ENCODE measurements at places on chromosomes 7 and 10.

DNA sequence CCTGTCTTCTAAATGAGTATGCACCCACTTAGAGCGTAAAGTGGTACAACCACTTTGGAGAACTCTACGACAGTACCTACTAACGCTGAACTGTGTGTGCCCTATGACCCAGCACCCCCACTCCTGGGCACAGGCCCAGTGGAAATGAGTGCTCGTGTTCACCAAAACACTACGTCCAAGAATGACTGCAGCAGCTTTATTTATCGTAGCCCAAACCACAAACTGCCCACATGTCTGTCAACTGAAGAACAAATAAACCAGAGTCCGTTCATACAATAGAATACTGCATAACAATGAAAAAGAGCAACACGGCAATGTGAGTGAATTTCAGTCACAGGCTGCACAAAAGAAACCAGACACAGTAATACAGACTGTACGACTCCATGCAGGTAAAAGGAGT lies 35.4 kb downstream of the TLL2 start:
- DNase-seq: no peak

- no peak for DNase-seq
Measured at GRCh38 chr10:5550621-5551530, 26.1 kb downstream of the CALML3 start.

GRCh38 chr7:155584763-155585531 lies 38.6 kb upstream of the CNPY1 start:
- DNase-seq: peak; percentile 50

DNA sequence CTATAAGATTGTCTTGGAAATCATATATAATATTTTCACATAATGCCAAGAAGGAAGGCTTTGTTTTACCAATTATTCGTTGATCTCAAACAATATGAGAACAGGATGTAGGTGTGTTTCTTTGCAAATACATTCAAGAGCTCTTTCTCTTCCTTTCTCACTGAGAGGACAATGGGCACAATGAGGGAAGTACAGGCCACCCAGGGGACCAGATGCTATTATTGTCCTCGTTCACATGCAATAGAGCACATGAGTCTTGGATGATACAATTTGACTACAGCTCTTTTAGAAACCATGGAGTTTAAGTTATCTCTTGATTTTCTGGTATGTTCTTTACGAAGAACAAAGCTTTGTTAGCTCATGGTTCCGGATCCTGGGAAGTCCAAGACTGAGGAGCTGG lies 323.7 kb upstream of the KLF6 start:
- DNase-seq: no peak

GRCh38 chr7:100157334-100158228 lies 942 bp downstream of the TRAPPC14 start:
- DNase-seq: no peak

GRCh38 chr10:124742413-124743190 lies 1.6 kb downstream of the FAM53B start:
- peak; percentile 45 for DNase-seq

- no peak for DNase-seq
Measured at GRCh38 chr10:73796766-73797165, 11.4 kb downstream of the ZSWIM8 start.

- DNase-seq: no peak
Measured at GRCh38 chr7:27189295-27189996, 4.4 kb upstream of the HOXA11 start.

DNA sequence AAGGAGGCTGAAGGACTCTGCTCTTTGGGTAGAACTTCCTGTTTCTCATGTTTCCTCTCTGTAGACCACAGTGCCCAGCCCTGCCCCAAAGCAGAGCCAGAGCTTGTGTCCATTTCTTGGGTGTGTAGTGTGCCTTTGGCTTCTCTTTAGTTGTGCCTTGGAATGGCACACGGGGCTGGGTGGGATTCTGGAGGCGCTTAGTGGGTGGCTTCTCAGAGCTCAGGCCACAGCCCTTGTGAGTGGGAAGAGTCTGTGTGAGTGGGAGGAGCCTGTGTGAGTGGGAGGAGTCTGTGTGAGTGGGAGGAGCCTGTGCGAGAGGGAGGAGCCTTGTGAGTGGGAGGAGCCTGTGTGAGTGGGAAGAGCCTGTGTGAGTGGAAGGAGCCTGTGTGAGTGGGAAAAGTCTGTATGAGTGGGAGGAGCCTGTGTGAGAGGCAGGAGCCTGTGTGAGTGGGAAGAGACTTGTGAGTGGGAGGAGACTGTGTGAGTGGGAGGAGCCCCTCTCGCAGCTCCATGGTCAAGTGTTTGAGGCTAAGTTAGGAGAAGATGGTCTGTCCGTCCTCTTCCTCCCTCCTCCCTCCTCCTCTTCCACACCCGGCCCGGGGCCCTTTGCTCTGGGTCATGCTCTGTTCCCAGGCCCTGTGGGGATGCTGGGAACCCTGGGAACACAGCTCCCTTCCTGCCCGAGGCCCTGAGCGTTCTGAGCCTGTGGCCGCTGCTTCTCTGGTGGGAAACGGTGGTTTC lies 153.0 kb downstream of the GRK5 start:
- no peak for DNase-seq

DNA sequence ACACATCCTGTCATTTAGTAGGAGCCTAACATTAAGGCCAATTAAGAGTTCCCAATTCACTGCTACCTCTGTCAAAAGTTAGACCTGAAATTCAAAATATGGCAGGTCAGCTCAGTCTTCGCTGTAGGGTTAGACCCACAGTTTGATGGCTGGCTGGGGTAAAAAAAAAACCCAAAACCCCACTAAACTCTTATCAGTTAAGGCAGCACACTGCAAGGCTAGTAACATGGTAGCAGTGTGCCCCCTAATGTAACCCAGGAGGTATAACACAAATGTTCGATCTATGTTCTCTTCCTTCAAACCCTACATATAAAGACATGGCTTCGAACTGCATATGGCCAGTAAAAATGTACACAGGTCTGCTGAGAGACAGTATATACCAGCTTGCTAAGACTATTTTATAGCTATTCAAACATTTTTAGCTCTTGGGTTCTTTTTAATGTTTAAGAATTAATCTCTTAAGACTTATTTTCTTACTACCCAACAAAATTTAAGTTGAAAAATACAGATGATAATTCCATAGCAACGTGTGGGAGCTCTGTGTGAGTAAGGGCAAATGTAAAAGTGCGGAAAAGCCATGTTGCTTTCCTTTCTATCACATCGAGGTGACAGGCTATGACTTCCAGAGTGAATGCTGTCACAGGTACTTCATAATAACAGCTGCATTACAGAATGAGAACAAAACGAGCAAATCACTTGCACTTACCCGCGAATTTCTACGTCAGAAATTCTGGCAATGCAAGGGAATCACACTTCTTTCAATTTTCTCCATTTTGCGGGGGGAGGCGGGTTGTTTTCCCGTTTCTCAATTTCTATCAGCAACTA lies 168.4 kb upstream of the IMMP2L start:
- peak; percentile 28 for DNase-seq

GRCh38 chr7:42550706-42551470 lies 313.9 kb upstream of the GLI3 start:
- peak; percentile 45 for DNase-seq

DNA sequence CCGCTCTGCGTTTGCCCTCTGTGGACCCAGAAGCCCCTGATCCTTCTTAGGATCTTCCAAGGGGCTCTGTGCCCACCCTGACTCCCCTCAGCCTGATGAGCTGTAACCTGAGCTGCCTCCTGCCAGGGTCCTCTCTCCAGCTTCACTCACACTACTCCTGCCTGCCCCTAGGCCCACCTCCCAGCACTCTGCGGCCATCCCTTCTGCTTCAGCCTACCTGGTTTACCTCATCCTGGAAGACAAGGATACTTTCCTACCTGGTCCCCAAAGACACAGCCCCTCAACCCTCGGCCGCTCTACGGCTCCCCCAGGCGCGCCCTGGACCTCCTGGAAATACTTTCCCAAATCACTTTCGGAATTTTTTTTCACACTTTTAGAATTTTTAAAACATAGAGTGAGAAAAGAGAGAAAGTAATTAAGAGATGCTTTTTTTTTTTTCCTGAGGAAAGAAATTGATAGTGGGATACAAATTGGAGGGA lies 6.4 kb upstream of the ZNF862 start:
- no peak for DNase-seq

DNA sequence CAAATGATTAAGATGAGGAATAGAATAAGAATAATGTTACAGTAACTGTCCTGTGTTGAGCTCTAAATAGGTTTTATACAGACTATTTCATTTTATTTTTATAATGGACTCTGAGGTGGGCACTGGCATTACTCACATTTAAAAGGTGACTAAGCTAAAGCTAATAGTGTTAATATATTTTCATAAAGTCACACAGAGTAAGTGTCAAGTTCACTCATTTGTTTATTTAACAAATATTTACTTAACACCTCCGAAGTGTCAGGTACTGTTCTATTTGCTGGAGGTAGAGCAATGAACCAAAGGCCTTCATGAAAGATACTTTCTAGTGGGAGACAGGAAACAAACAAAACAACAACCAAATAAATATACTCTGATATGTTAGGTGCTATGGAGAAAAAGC lies 44.0 kb downstream of the ASB4 start:
- no peak for DNase-seq

DNA sequence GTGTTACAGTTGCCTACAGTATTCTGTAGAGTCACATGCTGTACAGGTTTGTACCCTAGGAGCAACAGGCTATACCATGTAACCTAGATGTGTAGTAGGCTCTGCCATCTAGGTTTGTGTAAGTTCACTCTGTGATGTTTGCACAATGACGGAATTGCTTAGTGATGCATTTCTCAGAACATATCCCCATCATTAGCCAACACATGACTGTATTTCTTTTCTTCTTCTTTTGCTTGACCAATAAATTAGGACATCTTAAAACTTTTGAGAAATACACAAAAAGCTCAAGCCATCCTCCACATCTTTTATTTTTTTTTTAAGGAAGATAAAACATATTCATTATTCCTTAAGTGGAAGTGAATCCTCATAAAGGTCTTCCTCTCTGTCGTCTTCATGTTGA lies 5.4 kb upstream of the PFKFB3 start:
- DNase-seq: no peak

GRCh38 chr10:69411476-69411875 lies 5.2 kb downstream of the TACR2 start:
- DNase-seq: no peak

DNA sequence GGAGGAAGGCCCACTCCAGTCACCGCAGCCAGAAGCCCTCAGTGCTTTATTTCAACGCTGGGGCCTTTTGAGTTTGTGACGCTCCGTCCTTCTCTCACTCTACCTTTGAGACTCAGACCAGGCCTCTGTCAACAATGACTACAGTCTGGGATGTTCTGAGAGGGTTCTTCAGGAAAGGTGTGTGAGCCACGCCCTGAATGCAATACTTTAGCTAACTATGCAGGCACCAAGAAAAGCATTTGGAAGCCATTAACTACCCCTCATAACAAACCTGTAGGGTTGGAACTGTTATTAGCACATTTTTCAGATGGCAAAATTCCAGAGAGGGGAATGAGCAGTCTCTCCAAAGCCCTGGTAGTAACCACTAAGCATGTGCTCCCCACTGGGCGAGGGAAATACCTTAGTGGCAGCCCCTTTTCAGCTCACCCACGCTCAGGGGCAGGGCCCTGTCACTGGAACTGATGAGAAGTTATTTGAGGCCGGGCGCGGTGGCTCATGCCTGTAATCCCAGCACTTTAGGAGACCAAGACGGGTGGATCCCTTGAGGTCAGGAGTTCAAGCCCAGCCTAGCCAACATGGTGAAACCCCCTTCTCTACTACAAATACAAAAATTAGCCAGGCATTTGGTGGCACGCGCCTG lies 5.7 kb upstream of the ARPC1B start:
- no peak for DNase-seq

- DNase-seq: peak; percentile 91
Measured at GRCh38 chr10:72259491-72260238, 14.1 kb upstream of the DDIT4 start.

- DNase-seq: peak; percentile 96
Measured at GRCh38 chr7:85070967-85071628, 115.8 kb downstream of the SEMA3D start.
